ENCODE measurements at places on chromosomes 13 and 19. TPM values are rescaled to one million over a fixed set of nuclear protein-coding genes. Genes with fewer than 3 reads are reported as not detected.

The FGF9 gene
- total RNA-seq = not detected

The RABAC1 gene
- total RNA-seq = 376 TPM

The SF3A2 gene
- 42.5 TPM for total RNA-seq

The ADM5 gene
- total RNA-seq = 1.7 TPM

The GNG7 gene
- not detected for total RNA-seq

The KIR2DL4 gene
- not detected for total RNA-seq

The IFNL4 gene
- total RNA-seq = not detected

The CD37 gene
- total RNA-seq = not detected

The MAP3K10 gene
- 6.2 TPM for total RNA-seq

The KCNN4 gene
- not detected for total RNA-seq

The FLT1 gene
- total RNA-seq = 4.8 TPM

The FBXO27 gene
- 3.4 TPM for total RNA-seq

The CEACAM4 gene
- not detected for total RNA-seq

The CCDC122 gene
- total RNA-seq = 8.3 TPM

The THSD8 gene
- total RNA-seq = not detected

The HIF3A gene
- total RNA-seq = 17.7 TPM

The HCST gene
- total RNA-seq = not detected

The GADD45GIP1 gene
- total RNA-seq = 54.9 TPM

The INAFM1 gene
- 4.9 TPM for total RNA-seq

The RFPL4A gene
- not detected for total RNA-seq

The NXNL1 gene
- total RNA-seq = not detected

The GRIN2D gene
- 1.3 TPM for total RNA-seq

The ZSCAN1 gene
- total RNA-seq = not detected

The KLK11 gene
- not detected for total RNA-seq

The ZMYM2 gene
- total RNA-seq = 53.9 TPM

The IGFL4 gene
- total RNA-seq = not detected

The MAP1S gene
- 39.2 TPM for total RNA-seq

The N4BP2L1 gene
- total RNA-seq = 0.39 TPM

The RXFP2 gene
- not detected for total RNA-seq

The ZNF607 gene
- 3.5 TPM for total RNA-seq

The SERTAD1 gene
- 35.7 TPM for total RNA-seq

The MEDAG gene
- 13.6 TPM for total RNA-seq

The PALM gene
- total RNA-seq = 83.0 TPM

The PTGIR gene
- total RNA-seq = 14.0 TPM

The DCT gene
- 0.32 TPM for total RNA-seq

The TTYH1 gene
- total RNA-seq = not detected

The ZNF230 gene
- total RNA-seq = 3.7 TPM

The ALOX5AP gene
- 0.64 TPM for total RNA-seq

The PSG1 gene
- not detected for total RNA-seq

The SYNE4 gene
- total RNA-seq = 1.2 TPM

The PROZ gene
- not detected for total RNA-seq

The POLR1G gene
- total RNA-seq = 9.3 TPM

The IGFL1 gene
- total RNA-seq = not detected

The OR10H1 gene
- total RNA-seq = not detected

The METTL21C gene
- total RNA-seq = not detected

The CLDND2 gene
- not detected for total RNA-seq

The GARIN5A gene
- total RNA-seq = 0.52 TPM

The CCDC194 gene
- total RNA-seq = not detected

The SHC2 gene
- 9.1 TPM for total RNA-seq

The RHPN2 gene
- total RNA-seq = 4.4 TPM

The ZNF568 gene
- total RNA-seq = 5.0 TPM

The CEACAM19 gene
- 0.24 TPM for total RNA-seq

Measured in epithelial cell of alveolus of lung (primary cell).